ENCODE measurements at places on chromosomes 12 and 14.

- peak; percentile 43 for DNase-seq
Measured at GRCh38 chr12:42097971-42098370, 46.7 kb downstream of the GXYLT1 start.

- no peak for DNase-seq
Measured at GRCh38 chr12:121871467-121871866, 12.8 kb upstream of the HPD start.

GRCh38 chr12:127509066-127509778 lies 757.7 kb upstream of the TMEM132C start:
- no peak for DNase-seq

DNA sequence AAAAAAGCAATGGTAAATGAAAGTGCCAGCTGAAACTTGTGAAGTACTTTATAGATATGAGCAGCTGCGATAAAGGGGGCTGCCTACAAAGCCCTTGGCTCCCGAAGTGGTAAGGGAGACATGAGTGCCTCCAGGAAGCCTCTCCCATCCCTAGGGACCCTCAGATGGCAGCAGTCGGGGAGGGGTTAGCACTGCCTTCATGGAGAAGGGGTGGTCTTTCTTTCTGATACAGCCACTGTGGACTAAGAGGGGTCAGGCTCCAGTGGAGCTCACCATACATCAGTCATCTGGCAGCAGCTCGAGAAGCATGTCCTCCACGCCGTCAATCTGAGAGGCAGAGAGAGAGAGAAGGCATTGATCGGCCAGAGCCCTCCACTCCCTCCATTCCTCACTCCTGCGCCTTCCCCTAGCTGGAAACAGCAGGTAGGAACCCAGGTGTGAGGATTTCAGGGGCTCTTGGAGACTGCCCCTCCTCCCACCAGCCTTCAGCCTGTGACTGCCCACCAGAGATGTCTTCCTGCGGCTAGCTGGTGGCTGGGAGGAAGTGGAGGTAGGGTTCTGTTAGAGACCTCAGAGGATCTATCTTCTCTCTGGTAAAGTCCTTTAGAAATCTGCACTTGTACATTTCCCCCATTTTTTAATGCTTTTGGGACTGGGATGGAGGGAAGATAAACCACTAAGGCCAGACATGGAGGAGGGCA lies 2.3 kb downstream of the TCL1A start:
- peak; percentile 43 for DNase-seq

DNA sequence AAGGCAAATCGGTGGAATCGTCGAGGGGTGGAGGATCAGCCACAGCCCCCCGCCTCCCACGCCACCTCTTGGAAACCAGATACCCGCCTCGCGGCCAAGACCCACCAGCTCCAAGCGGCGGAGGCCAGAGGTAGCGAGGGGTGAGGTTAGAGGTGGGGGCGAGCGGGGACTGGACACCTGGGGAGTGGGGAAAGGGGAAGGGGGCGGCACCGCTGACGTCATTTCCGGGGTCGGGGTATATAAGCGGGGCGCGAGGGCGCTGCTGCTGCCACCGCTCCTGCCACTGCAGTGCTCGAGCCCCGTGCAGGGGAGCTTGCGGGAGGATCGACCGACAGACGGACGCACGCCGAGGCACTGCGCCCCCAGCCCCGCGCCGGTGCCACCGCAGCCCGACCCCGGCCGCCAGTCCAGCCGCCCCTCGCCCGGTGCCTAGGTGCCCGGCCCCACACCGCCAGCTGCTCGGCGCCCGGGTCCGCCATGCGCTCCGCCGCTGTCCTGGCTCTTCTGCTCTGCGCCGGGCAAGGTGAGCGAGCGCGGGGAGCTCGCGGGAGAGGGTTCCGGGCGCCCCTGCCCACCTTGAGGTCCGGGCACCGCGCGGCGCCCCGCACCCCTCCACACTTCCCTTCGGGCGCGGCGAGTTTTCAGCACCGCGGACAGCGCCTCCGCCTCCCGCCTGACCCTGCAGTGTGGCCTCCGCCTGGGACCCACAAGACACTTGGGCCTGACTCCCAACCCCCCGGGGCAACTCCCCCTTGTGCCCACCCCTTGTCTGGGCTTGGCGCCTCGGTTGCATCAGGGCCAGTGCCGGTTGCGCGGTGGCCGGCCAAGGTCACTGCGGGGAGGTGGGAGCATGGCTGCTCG lies at the start of gene CHGA:
CHGA (plus strand) TSS at position 268 of the 861 bp plus-strand sequence; CDS start at position 478, 210 bp downstream.
- peak; percentile 17 for DNase-seq

DNA sequence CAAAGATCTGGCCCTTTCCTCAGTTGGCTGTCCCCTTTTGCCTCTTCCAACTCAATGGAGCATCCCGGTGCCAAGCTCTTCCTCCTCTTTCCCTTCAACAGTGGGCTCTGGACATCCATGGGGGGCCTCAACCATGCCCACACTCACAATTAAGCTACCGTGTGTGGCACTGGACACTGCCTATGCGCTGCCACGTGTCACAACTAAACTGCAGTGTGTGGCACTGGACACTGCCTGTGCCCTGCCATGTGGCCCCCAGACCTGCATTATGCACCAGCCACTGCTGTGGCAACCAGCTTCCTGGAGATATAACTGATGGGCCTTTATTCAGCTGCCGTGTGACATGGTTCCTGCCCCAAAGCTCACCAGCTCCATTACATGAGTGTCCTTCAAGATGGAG lies 179.1 kb downstream of the KCNA5 start:
- DNase-seq: no peak

GRCh38 chr12:101794574-101794973 lies 36.2 kb downstream of the GNPTAB start:
- DNase-seq: no peak

DNA sequence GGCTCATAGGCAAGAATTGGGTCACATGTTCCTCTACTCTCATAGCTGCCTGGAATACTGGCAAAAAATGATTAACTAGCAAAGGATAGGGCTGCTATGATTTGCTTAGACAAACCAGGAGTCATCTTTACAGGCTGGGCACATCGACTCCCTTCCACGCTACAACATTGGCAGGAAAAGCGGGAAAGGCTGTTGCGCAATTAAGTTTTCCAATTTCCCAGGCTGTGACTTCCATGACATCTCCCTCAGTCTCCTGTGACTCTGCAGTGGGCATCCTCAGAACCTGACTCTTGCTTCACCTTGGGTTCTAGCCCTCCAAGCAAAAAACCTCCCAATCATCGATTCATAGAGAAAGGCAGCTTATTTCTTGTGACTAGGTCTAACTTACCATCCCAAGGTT lies 184.5 kb upstream of the E2F7 start:
- no peak for DNase-seq

GRCh38 chr12:131904346-131904745 lies 9.9 kb downstream of the ULK1 start:
- DNase-seq: no peak

DNA sequence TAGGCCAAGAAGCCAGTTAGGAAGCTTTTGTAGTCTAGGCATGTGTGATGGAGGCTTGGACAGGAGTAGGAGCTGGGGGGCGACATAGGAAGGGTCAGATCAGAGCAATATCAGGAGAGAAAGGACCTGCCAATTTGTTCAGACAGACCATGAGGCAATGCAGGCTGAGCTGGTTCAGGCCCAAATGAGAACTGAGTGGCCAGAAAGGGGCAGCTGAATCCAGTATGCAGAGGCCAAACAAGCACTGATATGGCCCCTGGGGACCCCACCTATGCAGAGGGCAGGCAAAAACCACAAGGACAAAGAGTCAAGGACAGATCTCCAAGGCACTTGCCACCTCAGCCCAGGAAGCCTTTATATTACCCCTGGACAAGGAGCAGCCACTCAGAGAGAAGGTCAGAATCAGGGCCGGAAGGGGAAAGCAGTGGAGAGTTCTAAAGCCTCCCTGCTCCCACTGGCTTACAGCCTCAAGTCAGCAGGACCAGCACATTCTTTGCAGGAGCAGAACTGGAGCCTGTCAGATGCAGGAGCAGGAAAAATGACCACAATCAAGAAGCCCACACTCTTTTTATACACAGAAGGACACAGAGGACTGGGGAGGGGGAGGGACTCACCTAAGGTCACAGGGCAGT lies 37.2 kb downstream of the CLMN start:
- DNase-seq: no peak

DNA sequence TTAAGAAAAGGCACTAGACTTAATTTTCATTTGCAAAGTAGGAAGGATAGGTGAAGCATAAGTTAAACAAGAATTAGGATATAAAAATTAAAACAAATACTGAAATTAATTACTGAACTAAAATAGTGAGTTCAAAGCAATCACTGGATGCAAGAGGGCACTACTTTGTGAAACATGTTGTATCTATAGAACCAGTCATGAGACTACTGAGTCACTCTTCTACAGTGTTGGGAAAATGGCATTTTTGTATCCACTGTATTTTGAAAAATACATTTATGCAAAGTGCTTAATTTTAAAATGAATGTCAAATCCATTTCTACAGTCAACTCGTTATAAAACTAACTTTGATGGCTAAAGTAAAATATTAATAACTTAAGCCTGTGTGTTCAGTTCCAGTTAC lies 47.9 kb downstream of the SEL1L start:
- no peak for DNase-seq

GRCh38 chr14:94439453-94440057 lies 13.0 kb downstream of the SERPINA11 start:
- no peak for DNase-seq

DNA sequence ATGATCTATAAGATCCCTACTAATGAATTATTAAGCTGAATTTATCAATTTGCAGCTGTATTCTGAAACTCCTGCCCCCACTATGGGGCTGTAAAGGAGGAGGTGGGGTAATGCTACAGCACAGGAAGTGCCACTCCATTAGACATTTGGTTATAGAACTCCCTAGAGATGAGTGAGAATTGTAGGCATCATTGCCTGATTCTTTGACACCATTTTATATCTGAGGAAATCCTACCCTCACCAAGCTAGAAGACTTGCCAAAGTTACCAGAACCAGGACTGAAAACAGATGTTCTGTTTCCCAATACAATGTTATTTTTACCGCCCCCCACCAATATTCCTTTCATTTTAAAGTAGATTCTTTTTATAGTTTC lies 182.4 kb downstream of the EGLN3 start:
- no peak for DNase-seq

GRCh38 chr14:74593241-74593953 lies 18.6 kb downstream of the LTBP2 start:
- no peak for DNase-seq

GRCh38 chr14:37202265-37202664 lies 4.5 kb downstream of the MIPOL1 start:
- DNase-seq: no peak

GRCh38 chr12:38776647-38777046 lies 128.7 kb downstream of the CPNE8 start:
- no peak for DNase-seq

GRCh38 chr14:50230701-50231474 lies 490 bp downstream of the SOS2 start:
- DNase-seq: peak; percentile 35

GRCh38 chr12:128818065-128819022 lies 5.4 kb downstream of the SLC15A4 start:
- no peak for DNase-seq

DNA sequence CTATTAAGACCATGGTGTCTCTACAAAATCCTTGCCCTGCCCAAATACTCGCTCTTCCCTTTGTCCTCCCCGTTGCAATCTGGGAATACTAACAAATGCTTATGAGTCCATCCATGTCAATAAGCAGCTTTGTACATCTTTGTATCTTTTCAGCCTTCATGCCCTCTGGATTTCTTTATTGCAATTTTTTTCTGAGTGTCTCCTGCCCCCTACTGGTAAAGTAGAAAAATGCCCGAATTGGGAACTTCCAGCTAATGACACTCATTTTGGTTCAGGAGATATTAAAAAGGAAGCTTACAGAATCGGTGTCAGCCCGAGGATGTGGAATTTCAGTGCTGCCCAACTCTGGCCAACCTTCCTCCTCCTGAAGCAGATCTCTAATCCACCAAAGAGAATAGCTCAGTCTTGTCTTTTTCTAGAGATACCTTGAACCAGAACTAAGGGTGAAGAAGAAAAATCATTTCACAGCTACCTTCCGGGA lies 46.0 kb downstream of the SH2B3 start:
- DNase-seq: peak; percentile 71

- DNase-seq: no peak
Measured at GRCh38 chr14:43475757-43476156, 1031.3 kb downstream of the FSCB start.

DNA sequence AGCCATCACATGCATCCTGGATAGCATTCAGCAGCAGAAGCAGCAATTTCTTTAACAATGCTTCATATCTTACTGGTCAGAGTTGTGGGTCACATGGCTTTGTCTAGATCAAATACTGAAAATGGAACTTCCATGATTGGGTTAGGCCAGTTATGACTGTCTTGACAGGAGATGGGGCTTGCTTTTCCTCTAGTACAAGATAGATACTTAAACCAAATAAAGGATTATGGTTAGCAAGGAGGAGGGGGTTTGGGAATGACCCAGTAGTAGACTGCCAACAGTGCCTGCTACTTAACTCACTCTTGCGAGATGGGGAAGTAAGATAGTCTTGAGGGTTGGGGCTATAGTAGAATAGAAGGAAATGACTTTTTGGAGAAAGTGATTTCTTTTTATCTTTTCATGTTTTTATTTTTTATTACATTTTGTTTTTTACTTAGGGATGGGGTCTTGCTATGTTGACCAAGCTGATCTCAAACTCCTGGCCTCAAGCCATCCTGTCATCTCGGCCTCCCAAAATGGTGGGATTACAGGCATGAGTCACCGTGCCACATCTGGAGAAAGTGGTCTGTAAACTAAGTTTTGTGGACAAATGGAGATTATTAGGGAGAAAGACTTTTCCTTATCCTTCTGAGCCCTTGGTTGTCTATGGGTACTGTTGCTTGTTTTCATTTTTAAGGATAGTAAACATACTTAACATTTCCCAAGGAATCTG lies 37.6 kb downstream of the WNK1 start:
- no peak for DNase-seq

DNA sequence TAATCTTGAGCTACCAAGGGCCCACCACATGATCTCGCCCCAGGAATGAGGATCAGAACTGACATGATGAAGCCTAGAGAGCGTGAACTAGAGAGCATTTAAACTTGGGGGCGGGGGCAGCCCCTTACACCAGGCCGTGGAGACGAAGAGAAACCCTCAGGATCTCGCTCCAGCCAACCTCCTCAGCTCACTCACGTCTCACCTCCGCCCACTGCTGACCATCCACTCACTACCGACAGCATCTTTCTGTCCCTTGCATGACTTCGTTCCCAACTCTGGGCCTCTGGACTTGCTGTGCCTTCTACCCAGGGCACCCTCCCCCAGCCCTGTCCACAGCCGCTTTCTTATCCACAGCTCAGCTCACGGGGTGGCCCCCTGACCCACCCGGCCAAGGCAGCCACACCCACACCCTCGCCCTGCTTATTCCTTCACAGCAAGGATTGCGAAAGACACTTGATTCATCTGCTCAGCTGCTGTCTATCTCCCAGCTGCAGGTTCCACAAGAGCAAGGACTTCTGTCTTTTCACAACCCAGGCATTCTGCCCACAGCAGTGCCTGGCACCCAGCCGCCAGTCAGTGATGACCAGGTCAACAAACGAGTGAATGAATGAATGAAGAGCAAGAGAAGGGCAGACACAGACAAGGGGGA lies 6.4 kb downstream of the STX2 start:
- DNase-seq: no peak

DNA sequence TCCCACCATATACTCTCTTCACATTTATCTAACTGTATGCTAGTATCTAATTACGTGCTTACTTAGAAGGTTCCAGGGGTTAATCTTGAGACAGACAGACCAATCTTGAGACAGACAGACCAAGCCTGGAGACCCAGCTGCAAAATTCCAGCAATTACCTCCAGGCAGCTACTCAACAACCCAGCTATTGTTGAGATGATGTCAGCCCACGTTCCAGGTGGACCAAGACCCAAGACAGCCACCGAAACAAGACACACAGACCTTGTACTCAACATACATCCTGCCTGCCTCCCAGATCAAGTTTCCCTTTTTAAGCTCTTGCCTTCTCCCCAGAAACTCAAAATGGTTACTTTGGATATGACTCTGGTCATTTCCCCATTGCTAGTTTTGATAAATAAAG lies 64.9 kb upstream of the VASH1 start:
- no peak for DNase-seq

Data from naive B cell (primary cell).